ENCODE measurements at places on chromosomes 2 and 18.

DNA sequence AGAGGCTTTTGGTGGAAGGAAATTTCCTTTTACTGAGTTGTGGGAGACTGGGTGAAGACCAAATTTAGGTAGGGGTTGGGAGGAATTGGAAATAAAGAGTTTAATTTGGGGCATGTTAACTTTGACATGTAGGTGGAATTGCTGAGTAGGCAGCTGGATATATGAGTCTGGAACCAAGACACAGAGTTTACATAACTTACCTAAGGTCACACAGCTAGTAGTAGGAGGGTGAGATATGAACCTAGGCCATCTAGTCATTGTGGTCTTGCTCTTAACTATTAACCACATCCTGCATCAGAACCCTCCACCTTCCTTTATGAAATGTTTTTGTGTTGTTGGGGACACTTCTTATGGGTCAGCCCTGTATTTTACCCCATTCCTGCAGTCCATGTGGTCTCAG is 113.1 kb downstream of the ICOS start:
- no peak for DNase-seq

- no peak for DNase-seq
These were observed 90.8 kb downstream of the ARL4C start for GRCh38 chr2:234406085-234406484.

GRCh38 chr2:233037078-233037477 is 4.6 kb downstream of the NEU2 start:
- DNase-seq, result no peak

- DNase-seq, result no peak
These were observed 158.9 kb downstream of the COL6A3 start for GRCh38 chr2:237254911-237255578.

DNA sequence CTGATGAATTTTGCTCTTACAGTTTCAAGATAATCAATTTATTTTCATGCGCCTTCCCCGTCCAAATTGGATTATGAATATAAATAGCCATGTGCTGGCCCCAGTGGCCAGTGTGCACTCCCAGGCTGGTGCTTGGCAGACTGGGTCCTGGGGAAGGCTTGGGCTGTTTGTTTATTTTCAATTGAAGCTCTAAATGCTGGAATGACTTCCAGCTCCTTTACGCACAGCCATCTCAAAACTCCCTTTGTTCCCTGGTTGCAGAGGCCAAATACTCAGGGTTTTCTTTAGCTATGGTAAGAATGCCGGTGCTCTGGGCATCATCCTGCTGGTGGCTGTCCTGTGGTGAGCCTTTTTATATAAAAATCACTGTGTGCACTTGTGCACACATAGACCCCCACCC is 131.5 kb downstream of the PRKCE start:
- no peak for DNase-seq

GRCh38 chr2:61255580-61256437 is 93.8 kb downstream of the C2orf74 start:
- DNase-seq, result no peak

DNA sequence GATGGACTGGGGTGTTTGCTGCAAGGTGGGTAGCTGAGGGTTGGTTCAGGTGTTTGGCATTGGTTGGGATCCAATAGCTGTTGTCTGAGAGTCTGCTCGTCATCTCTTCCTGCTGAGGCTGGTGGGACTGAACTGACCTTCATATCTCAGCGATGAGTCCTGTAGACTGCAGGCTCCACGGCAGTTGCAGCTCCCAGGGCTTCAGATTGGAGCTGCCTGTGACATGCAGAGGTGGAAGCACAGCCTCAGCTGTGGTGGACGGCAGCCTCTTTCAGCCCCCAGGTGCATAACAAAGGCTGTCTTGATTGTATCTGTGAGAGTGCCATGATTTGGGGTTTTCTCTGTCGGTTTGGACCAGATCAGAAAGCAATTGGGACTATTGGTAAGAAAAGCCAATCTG is 3.9 kb upstream of the IL1R2 start:
- no peak for DNase-seq

GRCh38 chr2:236184701-236185100 is 16.5 kb upstream of the GBX2 start:
- no peak for DNase-seq

DNA sequence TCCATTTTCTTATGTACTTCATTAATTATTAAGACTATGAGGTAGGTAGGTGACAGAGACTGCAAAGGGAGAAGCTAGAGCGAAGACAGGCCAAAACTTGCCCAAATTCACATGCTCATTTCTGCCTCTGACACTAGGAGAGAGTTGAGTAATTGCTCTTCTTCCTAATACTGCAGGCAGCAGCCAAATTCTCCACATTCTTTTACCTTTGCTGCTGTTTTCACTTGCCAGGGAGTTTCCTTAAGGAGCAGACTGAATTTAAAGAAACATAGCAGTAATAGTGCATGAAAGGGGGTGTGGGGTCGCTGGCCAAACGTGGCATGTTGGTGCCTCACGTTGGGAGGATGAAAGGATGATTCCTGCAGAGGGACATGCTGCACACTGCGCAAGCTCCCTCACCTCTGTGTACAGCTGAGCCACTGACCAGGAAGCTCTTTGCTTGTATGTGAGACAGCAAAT is 12.3 kb downstream of the CRIM1 start:
- no peak for DNase-seq

GRCh38 chr2:3423492-3424170 is 44.1 kb downstream of the TRAPPC12 start:
- peak; percentile 76 for DNase-seq

DNA sequence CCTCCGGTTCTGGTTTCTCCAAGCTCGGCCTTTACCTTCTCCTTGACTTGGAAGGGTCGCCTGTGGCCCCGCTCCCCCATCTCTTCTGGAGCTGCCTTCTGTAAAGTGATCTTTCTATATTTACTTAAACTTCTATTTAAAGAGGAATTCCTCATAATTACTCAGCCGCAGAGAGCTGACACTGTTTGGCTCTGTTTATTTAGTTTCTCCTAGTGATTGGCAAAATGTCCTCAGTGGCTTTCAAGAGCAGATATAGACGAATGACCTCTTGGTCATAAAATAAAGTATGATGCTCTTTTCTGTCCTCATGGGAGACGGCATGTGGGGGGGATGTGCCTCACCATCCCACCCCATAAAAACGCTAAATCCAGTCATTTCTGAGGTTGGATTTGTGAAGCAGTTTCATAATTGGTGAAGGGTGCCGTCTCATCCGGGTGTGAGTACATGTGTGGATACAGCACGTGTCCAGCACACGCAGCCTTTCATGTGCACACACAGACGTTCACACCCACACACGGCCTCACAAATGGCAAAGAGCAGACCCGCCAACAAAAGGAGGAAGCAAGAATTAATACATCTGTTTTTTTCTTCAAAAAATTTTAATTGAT is 43.4 kb upstream of the SMAD7 start:
- DNase-seq, result no peak

GRCh38 chr2:182393270-182393760 is 33.5 kb downstream of the PDE1A start:
- DNase-seq, result no peak

- no peak for DNase-seq
These were observed 68.5 kb downstream of the MOGAT1 start for GRCh38 chr2:222739939-222740338.

DNA sequence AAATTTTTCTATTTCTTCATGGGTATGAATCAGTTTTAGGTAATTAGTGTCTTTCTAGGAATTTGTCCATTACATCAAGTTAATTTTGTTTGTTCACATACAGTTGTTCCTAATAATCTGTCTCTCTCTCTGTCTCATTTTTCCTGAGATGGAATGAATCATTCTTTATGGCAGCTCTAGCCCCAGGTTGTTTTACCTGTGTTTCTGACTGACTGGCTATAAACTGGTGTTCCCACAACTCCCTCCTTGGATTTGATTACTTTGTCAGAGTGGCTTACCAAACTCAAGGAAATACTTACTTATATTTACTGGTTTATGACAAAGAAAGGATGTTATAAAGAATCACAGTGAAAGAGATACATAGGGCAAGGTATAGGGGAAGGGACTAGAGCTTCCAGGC is 15.1 kb downstream of the ADNP2 start:
- DNase-seq, result no peak
